ENCODE measurements at places on chromosomes 11 and 22. TPM values are rescaled to one million over a fixed set of nuclear protein-coding genes. Genes with fewer than 3 reads are reported as not detected.

Gene RHOD
- not detected for total RNA-seq

GRCh38 chr11:111097191-111097590, 148.3 kb upstream of the POU2AF2 start:
- DNase-seq = no peak

GRCh38 chr11:84564180-84564866, 1062.8 kb downstream of the DLG2 start:
- DNase-seq = peak; percentile 8

- DNase-seq = no peak
These were observed 45.6 kb upstream of the EHF start for GRCh38 chr11:34575261-34575660.

All from Daoy (cell line).